ENCODE measurements at places on chromosomes 12 and 14.

GRCh38 chr12:26122061-26122680, 2.7 kb downstream of the BHLHE41 start:
- DNase-seq = no peak

DNA sequence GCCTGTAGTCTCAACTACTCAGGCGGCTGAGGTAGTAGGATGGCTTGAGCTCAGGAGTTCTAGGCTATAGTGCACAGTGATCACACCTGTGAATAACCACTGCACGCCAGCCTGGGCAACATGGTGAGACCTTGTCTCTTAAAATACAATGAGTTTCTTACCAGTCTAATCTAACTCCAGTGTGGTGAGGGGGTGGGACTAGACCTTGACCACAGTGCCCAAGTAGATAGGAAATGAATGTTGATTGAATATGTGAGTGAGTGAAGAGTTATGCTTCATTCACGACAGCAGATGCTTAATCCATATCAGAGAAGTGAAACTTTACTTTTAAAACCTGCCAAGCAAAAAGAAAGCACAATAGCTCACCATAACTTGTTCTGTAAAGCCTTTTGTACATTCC, 11.2 kb upstream of the AK7 start:
- DNase-seq = no peak

DNA sequence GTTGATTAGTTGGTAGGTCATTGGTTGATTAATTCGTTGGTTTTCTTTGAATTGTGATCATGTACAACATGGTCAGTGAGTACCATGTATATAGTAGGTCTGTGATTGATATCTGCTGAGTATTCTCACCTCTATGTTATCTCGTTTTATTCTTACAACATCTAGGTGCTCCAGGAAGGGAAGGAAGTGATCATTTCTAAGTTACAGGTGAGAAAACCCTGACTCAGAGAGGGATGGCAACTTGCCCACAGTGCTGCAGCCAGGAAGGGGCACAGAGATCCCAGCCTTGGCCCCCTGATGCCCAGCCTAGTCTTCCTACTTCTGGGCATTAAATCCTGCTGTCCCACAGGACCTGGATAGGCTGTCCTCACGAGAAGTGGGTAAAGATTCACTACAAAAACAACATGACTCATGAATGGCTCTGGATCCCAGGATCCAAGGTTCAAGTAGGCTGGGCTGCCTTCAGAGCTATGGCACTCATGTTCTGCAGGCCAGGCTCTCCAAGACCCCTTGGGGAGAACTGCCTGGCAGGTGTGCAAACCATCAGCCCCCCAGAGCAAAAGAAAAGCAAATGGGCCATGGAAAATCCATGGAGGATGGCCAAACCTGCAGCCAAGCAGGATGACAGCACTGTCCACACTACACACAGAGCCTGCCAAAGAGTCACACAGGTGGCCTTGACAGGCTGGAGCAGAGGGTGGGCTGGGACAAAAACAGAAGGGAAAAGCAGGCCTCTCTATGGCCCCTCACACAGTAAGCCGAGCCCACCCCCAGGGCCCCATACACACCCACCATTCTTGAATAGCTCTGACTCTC, 146.2 kb downstream of the BCL11B start:
- DNase-seq = no peak

GRCh38 chr12:128727461-128727860, 96.3 kb downstream of the SLC15A4 start:
- DNase-seq = no peak

- no peak for DNase-seq
These were observed 77.5 kb upstream of the CPSF6 start for GRCh38 chr12:69161829-69162228.

DNA sequence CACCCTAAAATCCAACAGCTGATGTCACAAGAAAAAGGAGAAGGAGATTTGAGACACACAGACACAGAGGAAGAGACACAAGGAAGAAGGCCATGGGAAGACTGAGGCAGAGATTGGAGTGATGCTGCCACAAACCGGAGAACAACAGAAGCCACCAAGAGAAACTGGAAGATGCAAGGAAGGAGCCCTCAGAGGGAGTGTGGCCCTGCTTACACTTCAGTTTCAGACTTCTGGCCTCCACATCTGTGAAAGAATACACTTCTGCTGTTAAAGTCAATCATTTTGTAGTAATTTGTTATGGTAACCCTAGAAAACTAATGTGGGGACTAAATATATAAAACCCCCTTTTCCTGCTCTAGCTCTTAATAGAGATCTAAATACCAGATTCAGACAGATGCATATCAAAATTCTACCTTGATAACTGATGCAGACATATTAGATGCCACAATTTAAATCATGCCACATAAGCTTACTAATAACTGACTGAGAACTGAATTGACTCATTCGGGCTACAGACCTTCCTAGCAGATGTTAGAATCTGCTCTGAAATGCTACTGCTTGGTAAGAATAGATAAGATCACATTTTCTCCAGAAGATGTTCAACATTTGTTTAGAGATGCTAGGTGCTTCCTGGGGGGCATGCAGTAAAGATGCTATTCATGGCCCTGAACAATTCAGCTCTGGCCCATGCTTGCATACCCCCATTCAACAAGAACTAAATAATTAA, 113.1 kb upstream of the CCND2 start:
- DNase-seq = no peak

- no peak for DNase-seq
These were observed 53.0 kb downstream of the NPAS3 start for GRCh38 chr14:32991691-32992090.

DNA sequence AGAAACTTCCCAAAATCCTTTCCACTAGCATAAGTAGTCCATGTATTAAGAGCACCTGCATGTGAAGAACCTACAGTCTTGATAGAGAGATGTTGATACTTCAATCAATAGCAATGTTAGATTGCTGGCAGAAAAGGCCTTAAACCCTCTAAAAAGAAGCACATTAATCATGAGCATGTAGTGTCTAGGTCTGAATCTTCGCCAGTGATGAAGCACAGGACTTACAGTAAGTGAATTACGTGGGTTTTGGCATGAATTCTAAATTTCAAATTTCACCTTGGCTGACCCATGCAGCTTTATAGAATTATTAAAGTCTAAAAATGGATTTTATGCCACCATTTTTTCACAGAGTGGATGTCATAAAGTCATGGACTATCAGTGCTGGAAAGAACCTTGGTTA, 791.6 kb upstream of the NOVA1 start:
- no peak for DNase-seq

GRCh38 chr14:89965839-89966238, 10.1 kb downstream of the TDP1 start:
- DNase-seq = no peak

GRCh38 chr12:116257215-116257614, 20.3 kb downstream of the MED13L start:
- DNase-seq = peak; percentile 31

GRCh38 chr14:57526942-57527341, 33.3 kb upstream of the CCDC198 start:
- DNase-seq = no peak

GRCh38 chr12:6272300-6273204, 37.9 kb upstream of the PLEKHG6 start:
- DNase-seq = no peak

DNA sequence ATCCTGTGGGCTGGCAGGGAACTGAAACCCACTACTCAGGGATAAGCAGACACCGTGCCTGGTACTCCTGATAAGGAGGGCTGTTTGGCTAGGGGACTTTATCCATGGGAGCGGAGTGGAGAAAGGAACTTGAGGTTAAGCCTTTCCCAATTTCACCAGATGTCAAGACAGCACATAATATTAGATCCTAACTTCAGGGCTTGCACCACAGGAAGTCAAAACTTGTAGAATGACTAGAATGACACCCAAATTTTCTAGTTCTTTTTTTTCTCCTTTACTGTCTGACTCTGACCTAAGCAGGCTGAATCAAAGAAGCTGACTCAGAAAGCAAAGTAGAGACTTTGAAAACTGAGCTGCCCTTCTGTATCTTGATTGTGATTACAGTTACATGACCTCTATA, 7.1 kb upstream of the CGRRF1 start:
- no peak for DNase-seq

DNA sequence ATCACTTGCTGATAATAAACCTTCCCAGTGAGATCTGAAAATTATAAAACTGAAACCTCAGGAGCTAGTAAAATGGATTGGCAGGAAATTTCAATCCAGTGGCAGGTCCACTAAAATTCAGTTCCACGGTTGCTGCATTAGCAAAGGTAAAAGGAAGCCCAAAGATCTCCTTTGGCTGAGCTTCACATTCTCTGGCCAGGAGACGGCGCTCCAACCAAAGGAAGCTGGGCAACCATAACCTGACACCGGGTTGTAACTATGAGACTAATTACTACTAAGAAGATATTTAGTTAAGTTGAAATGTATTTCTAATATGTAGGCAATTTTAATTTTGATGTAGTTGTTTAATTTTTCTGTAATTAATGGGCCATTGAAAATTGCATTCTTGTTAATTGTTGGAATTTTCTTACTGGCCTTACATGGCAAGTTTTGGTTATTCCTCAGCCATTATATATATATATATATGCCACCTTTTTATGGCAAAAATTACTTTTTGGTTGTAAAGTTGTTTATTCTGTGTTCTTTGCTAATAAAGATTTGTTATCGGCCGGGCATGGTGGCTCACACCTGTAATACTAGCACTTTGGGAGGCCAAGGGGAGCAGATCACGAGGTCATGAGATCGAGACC, 17.0 kb downstream of the OR8S1 start:
- no peak for DNase-seq

DNA sequence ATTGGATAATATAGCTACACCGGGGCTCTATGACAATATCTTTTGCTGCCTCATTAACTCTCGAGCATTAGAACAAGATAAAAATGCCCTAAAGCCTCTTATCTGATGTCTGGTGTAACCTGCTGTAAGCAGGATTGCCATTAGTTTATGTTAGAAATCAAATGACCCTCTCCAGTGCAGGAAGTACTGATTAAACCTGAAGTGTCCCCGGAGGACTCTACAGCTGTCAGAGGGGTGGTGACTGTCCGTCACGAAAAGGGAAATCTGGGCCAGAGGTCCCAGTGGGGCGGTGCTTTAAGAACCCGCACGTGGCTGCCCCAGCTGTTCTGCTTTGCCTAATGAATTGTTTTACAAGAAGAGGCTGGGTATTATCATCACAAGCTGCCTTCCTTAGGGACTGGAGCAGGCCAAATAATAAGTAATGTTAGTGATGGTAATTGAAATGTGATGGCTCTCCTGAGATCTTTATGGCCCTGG, 55.7 kb downstream of the LIN52 start:
- DNase-seq = peak; percentile 59

DNA sequence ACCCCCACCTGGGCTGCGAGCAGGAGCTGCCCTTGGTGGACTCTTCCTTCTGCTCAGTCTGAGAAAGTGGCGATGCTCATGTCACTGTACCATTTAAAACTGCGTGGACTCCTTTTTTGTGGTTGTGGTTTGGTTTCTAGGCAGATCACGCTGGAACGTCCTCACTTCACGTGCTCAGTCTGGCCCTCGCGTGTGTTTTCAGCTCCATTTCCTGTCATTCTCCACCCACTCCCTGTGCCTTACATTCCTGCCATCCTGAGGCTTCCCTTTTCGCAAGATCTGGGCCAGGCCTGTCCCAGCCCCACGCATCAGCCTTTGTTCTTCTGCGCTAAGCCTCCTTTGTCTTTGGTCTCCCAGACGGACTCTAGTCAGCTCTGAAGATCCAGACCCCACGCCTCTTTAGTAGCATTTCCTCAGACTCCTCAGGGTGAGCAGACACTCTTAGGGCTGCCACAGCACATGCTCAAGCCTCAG, 105.4 kb downstream of the FBXL14 start:
- DNase-seq = no peak

DNA sequence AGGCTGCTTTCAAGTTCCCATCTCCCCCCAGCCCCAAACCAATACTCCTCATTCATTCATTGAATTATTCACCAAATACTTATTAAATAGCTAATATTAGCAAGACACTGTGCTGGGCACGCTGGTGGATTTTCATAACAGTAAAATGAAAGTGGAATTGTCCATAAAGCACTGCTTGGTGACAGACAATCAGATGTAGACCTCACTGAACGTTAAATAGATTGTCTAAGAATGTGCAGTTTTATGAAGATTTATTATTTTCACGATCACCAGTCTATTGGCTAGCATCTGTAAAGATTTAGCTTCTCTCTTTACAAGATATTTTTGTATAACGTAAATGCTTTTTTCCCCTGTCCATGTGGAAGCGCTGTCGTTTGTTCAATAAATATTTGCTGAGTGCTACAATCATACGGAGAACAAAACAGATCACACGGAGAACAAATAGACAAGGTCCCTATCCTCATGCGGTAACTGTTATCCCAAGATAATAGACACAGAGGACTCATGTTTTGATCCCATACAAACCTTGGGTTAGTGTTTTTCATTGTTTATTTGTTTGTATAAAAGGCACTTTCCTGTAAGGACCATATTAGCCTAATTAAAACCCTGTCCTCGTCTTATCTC, 397.6 kb downstream of the BCAT1 start:
- DNase-seq = peak; percentile 65

- no peak for DNase-seq
These were observed 13.0 kb upstream of the TRAF3 start for GRCh38 chr14:102764220-102764671.
